ENCODE measurements at places on chromosomes 3 and 15.

- DNase-seq: peak; percentile 19
These were observed 299.5 kb downstream of the GAP43 start for GRCh38 chr3:115922681-115923347.

- no peak for DNase-seq
These were observed 544.6 kb upstream of the NECTIN3 start for GRCh38 chr3:110526777-110527727.

- DNase-seq: no peak
These were observed 368.9 kb upstream of the PLSCR5 start for GRCh38 chr3:146974001-146974400.

DNA sequence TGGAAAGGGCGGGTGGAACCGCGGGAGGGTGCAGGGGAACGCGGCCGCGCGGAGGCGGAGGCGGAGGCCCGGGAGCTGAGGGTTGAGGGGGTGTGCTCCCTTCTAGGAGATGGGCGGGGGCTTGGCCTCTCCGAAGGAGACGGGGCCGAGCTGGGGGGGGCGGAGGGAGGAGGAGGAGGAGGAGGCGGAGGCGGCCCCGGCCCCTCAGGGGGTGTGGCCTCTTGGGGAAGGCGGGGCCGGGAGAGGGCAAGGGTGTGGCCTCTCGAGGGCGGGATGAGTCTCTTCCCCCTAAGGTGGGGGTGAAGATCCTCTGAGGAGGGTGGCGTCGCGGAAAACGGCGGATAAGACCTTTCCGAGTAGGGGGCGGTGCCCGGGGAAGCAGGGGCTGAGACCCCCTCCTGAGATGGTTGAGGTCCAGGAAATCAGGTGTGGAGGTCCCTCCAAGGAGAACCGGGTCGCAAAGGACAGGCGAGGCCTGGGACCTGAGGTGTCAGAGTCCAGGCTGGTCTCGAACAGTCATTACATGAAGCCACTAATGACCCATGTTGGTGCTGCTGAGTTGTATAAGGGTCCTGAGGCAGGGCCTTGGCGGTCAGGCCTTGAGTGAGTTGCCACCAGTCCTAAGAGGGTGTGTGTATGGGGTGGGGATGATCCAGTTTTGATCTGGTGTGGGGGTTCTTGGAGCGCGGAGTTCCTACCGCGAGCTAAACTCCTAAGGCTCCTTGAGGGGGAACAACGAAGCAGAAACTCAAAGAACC is 759 bp downstream of the WDR6 start:
- DNase-seq: peak; percentile 91

- no peak for DNase-seq
These were observed 30.2 kb downstream of the MUC20 start for GRCh38 chr3:195750797-195751520.

- DNase-seq: no peak
These were observed 169.7 kb upstream of the AGTR1 start for GRCh38 chr3:148528024-148528423.

- no peak for DNase-seq
These were observed 44.5 kb upstream of the RAD51 start for GRCh38 chr15:40650479-40650878.

GRCh38 chr15:73582851-73583379 is 50.3 kb downstream of the NPTN start:
- no peak for DNase-seq

- no peak for DNase-seq
These were observed 6.3 kb downstream of the STARD5 start for GRCh38 chr15:81317642-81318017.

- DNase-seq: peak; percentile 44
These were observed 18.9 kb upstream of the TGM5 start for GRCh38 chr15:43285609-43286037.

DNA sequence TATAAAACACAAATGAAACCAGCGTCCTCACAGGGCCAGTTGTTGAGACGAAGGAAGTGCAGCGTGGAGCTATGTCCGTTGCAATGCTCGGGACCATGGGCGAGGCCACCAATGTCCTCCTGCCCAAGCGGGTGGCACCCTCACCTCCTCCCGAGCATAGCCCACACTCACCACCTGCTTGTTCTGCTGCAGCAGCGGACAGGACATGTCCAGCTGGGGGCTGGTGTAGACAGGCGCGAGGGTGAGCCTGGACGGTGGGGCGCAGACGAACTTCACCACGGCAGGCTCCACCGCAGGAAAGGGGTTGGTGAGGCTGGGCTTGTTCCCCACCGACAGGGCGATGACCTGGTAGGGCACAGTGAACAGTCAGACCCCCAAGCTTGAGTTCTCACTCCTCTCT is 62.1 kb downstream of the NUP210 start:
- no peak for DNase-seq
